ENCODE measurements at places on chromosomes 3 and 15.

- DNase-seq, result no peak
These were observed 10.5 kb downstream of the LOXL1 start for GRCh38 chr15:73936588-73937290.

DNA sequence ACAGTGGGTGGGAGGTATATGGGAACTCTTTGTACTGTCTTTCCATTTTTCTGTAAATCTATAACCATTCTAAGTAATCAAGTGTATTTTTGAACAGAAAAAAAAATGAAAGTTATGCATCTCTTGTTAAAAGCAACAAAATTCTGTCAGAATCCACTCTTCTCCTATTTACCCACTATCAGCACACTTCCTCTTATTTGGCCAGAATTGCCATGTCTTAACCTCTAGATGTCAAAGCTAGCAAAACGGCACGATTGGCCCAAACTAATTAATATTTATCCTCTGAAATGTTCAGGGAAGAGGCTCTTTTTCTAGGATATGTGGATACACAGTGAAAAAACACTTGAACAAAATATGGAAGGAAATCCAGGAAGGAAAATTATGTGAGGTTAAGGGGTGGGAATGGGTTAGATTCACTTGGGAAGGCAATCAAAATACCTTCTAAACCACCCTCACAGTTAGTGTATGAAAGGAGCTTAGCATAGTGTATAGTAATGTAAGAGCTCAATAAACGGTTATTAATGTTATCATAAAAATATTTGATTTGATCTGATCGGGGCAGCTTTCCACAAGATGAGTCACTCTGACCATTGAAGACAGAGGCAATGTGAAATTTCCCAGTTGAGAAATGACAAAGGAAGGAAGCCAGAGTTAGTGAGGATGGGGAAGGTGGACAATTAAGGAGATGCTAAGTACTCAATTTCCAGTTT is 20.1 kb upstream of the TGFBR2 start:
- no peak for DNase-seq

DNA sequence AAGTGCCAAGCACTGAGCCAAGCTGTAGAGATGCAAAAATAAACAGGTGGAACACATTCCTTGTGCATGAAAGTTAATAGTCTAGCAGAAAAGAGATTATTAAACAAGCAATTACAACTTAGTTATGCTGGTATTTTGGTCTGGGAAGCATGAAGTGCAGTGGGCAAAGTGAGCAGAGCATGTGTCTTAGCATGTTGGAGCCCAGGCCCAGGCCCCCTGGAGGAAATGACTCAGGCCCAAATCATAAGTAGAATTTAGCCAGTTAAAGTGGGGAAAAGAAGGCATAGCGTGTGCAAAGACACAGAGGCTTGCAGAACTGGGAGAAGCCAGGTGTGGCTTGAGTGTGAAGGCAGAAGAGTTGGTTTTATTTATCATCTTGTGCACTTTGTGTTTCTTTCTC is 163.8 kb upstream of the ATP11B start:
- no peak for DNase-seq

- no peak for DNase-seq
These were observed 12.3 kb upstream of the LMCD1 start for GRCh38 chr3:8489278-8489792.

Measured in CD4-positive, alpha-beta T cell treated with Interleukin-1 beta for 1 hour (primary cell).